ENCODE measurements at places on chromosomes 12 and 14.

DNA sequence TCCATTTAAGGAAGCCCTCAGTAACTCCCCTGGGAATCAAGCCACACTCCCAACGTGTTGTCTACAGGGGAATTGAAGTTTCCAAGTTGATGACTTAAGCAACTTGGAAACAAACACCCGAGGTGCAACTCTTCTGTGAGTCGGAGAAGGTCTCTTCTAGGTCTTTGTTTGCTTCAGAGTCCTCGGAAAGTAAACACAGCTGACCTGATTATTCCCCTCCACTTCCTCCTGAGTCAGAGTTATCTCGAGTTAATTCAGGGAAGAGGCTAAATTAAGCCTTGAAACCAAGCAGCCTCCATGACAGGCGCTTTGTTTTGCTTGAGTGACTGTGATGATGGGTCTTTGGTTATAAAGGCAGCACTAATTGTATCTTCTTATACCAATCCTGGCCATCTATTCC, 41.8 kb downstream of the TUNAR start:
- DNase-seq: no peak

GRCh38 chr14:24840204-24840893, 206.4 kb upstream of the GZMB start:
- no peak for DNase-seq

- DNase-seq: no peak
These were observed 23.7 kb downstream of the VTI1B start for GRCh38 chr14:67650694-67651093.

GRCh38 chr12:1289371-1290155, 298.5 kb downstream of the ERC1 start:
- peak; percentile 5 for DNase-seq

- DNase-seq: no peak
These were observed 416 bp downstream of the GALNT8 start for GRCh38 chr12:4720637-4720995.

DNA sequence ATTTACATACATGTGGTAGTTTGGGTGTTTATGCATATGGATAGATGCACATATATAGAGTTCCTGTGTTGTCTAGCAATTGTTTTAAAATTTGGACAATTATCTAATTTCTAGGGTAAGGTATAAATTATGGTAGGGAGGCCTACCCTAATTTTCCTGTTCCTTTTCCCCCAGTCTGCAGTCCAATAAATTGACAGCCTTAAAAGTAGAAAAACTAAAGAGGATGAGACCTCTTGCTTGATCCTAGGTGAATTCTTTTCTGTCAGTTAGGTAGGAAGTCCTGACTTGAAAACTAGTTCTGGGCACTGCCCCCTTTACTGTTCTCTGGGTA, 2.1 kb upstream of the CDKN1B start:
- DNase-seq: no peak

- DNase-seq: no peak
These were observed 795.5 kb downstream of the C12orf50 start for GRCh38 chr12:87233671-87234070.

DNA sequence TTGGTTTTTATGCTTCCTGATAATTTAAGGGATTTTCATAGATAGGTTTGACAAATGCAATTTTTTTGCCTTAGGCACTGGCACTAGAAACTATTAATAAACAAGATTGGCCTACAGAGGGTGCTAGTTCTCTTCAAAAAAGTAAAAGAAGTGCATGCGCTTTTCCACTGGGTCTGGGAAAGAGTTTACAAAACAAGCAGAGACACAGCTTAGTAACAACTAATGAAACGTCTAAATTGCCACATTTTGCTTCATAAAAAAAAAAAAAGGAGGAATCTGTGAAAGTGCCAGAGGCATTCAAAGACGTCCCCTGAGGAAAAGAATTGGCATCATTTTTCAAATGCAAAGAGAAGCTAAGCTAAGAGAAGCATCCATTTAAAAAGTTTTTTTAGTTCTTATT, 58.3 kb upstream of the EEA1 start:
- DNase-seq: peak; percentile 20

DNA sequence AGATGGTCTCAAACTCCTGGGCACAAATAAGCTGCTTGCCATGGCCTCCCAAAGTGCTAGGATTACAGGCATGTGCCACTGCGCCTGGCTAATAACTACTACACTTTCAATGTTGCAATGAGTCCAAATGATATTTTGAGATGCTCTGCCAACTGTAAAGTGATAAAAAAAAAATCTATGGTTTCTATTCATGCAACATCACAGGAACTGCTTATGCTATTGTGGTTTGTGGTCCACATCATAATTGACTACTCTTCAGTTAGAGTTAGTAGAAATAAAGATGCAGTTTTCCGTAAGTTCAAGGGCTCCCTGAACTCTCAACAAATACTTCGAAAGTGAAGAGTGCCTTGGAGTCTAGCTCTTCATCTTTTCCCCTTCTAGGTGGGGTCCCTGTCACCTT, 239.4 kb downstream of the C12orf75 start:
- DNase-seq: no peak

DNA sequence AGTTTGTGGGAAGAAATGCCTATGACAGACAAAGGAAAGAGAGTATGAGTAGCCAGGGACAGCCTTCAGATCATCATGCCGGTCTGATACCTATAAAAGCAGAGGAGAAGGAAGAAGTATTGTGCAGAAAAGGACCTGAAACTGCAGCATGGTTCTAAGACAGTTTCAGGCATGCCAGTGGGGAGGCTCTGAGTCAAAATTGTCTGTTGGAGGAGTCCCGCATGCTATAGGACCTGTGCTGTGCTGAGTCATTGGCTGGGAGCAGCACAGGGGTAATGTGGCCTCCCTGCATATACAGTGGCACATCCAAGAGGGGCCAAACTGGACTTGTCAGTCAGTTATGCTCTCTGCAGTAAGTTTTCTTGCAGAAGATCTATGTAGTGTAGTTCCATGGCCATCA, 40.7 kb downstream of the NEUROD4 start:
- no peak for DNase-seq

- no peak for DNase-seq
These were observed 50.9 kb upstream of the PPFIA2 start for GRCh38 chr12:81809829-81810595.

- peak; percentile 39 for DNase-seq
These were observed 63.0 kb upstream of the BTG1 start for GRCh38 chr12:92208613-92209121.

DNA sequence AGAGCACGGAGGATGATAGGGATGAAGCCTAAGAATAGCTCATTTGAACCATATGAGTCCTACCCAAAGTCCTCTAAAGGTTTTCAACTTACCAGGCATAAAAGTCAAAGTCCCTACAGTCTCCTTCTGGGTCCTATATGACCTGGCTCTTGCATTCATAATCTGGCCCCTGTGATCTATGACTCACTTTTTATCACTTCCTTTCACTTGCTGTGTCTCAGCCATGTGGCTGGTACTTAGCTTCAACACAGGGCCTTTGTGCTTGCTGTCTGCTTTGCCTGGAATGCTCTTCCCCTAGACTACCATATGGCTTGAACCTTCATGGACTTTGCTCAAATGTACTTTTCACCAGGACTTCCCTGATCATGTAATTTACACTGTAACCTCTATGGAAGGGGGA, 137.6 kb upstream of the TMTC1 start:
- no peak for DNase-seq

DNA sequence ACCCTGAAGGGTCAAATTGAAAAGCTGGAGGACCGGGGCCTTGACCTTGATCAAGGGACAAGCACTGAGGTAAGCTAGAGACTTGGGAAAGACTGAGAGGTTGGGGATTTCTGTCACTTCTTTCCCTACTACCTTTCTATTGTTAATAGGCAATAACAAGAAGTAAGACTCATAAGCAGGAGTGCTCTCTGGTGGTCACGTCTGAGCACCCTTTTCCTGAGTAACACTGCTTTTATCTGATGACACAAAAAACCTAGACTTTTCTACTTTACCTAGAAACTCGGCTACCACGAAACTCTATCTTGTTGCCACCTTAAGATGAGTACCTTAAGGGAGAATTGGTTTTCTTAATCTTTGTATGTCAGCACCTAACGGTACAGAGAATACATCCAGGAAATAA, 35.5 kb upstream of the PPFIBP1 start:
- no peak for DNase-seq

DNA sequence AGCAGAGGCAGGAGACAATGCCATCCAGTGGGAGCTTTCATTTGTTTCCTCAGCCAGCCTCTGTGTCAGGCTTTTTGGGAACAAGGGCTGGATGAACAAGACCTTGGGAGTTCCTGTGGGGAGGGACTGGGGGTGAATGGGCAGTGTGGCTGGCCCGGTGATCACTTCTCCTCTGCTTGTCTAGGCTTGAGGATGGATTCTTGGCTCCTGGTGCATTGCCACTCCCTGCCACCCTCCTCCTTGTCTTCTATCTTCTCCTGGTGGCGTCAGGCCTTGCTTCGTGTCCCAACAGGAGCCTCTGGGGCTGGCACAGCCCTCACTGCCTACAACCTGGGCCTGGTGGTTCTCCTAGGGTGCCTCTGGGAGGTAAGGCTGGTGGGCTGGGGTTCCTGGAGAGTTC, 25.0 kb upstream of the KCNA5 start:
- no peak for DNase-seq

- no peak for DNase-seq
These were observed 219.1 kb downstream of the PHLDA1 start for GRCh38 chr12:75812271-75813018.

DNA sequence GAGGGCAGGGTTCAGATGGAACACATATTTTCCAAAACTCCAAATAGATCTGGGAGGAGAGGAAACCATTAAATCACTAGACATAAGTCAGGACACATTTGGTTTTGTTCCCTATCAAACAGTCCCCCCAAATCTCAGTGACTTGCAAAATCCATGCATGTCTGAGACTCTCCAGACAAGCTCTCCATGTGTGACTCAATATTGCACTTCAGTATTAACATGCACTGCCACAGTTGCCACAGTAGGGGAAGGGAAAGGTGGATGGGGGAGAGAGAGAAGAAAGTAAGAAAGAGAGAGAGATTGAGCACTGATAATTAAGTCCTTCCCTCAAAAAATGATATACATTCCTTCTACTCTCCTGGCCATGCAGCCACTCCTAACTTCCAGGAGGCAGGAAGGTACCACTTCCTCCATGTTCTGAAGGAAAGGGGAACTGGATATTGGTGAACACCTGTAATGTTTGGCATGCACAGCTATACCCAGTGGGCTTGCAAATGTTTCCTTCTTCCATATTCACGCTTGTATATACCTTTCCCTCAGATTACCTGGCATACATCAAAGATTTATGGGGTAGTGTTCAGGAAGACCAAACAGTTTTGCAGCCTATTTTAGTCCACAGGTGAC, 310.0 kb downstream of the ZFP36L1 start:
- DNase-seq: no peak

- no peak for DNase-seq
These were observed 35.9 kb downstream of the BBS10 start for GRCh38 chr12:76312315-76312714.

DNA sequence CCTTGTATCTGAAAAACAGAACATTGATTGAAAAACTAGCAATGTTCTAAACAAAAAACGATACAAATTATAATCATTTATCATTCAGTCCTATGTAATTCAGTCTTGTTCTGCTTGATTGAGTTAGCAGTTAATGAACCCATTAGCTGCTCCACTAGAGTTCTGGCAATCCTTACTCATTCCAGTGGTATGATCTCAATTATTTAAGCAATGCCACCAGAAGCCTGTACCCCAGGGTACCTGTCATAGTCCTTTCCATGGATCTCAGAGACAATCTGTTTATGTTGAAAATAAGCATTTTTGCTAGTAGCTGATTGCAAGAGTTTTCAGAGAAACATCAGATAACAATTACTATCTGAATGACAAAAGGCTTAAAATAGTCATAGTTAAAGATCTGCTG, 115.9 kb downstream of the UNC79 start:
- no peak for DNase-seq

DNA sequence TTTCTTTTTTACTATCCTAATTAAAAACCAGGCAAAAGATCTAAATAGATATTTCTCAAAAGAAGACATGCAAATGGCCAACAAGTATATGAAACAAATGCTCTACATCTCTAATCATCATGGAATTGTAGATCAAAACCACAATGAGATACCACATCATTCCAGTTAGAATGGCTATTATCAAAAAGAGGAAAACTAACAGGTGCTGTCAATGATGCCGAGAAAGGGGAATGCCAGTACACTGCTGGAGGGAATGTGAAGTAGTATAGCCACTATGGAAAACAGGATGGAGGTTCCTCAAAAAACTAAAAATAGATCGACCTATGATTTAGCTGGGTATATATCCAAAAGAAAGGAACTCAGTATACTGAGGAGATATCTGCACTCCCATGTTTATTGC, 39.0 kb upstream of the C12orf75 start:
- no peak for DNase-seq
